ENCODE measurements at places on chromosomes 5 and 9.
A peak's percentile ranks its signal among the peaks of the same experiment; 100 is the strongest.

- DNase-seq = no peak
These were observed 61.2 kb upstream of the PHYKPL start for GRCh38 chr5:178293815-178294214.

DNA sequence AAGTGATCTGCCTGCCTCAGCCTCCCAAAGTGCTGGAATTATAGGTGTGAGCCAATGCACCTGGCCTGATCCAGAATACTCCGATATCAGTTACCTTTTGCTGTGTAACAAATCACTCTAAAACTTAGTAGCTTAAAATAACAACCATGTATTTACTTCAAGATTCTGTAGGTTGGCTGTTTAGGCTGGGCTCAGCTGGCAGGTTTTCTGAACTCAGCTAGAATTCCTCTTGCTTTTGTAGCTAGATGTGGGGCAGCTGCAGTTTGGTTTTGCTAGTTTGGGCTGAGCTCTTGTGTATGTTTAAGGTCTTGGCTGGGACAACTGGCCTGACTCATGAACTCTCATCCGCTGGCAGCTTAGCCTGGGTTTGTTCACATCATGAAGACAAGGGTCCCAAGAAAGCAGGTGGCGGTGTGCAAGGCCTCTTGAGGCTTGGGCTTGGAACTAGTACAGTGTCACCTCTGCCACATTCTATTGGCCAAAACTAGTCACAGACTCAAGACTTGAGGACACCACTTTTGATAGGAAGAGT lies 138.3 kb upstream of the SHB start:
- no peak for DNase-seq

GRCh38 chr9:111986035-111986556 lies 89.5 kb downstream of the UGCG start:
- no peak for DNase-seq

GRCh38 chr9:121503444-121503843 lies 3.8 kb upstream of the GGTA1 start:
- DNase-seq = no peak

- no peak for DNase-seq
These were observed 4.2 kb downstream of the ASS1 start for GRCh38 chr9:130448771-130449603.

- DNase-seq = no peak
These were observed 20.6 kb upstream of the NR5A1 start for GRCh38 chr9:124527781-124528180.

- DNase-seq = no peak
These were observed 786 bp downstream of the PCDHB3 start for GRCh38 chr5:141101059-141101458.

DNA sequence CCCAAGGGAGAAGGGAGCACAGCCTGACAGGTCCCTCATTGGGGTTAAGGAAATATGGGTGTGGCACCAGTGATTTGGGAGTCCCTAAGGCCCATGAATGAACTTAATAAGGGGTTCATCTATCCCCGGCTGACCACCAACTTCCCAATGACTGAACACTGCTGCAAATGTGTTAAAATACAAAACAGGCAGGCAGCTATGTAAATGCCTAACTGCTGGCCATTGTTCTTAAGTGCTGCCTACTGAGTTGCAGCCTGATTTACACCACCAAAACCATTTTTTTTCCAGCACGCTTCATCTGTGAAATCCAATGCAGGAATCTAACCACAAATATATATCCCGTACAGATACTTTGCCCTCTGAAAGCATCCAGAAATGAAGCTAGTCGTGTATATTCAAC lies 478.5 kb downstream of the PTPRD start:
- DNase-seq = no peak

DNA sequence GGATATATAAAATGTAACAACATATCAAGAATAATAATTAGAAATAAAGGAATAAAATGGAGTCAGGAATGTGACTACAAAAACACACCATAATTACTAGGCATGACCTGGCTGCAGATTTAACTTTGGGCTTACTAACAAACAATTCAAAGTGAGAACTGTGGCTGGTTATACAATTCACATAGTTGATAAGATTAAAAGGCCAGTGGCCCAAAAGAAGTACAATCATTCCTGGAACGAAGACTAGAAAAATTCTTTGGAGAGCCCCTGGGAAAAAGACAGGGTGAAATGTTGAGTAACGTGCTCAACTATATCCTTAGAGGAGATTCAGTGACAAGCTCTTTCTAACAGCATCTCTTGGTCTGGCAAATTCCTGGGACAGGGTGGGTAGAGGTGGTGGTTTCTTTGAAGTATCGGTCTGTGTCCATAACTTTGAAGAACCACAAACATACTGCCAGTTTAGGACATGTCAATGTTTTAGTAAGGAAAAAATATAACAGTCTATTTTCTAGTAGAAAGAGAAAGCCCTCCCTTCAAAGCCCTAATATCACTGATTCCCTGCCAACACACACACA lies 75.0 kb upstream of the IL6ST start:
- no peak for DNase-seq

GRCh38 chr5:144120661-144121180 lies 49.7 kb downstream of the YIPF5 start:
- no peak for DNase-seq

- DNase-seq = no peak
These were observed 6.4 kb upstream of the AGPAT2 start for GRCh38 chr9:136693490-136694162.

- no peak for DNase-seq
These were observed 60.4 kb downstream of the EHMT1 start for GRCh38 chr9:137679249-137679648.

GRCh38 chr9:89312222-89312571 lies 1.2 kb downstream of the CKS2 start:
- DNase-seq = peak; percentile 41

DNA sequence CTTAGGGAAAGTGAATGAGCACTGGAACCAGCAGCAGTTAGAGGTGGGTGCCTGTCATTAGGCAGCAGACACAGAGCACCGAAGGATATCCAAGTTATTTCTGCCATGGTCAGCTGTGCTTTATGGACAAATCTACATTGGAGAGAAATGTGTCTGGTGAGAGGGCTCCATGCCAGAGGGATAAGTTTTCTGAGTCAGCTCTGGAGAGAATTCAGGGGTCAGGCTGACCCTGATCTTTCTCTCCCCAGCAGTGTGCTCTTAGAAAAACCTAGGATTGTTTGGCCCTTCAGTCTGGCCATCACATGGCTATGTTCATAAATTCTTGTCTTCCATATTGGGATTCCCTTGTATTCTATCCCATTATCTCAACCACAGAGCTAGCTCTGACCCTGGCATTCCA lies 8.9 kb upstream of the IL17B start:
- no peak for DNase-seq

- DNase-seq = no peak
These were observed 64.3 kb downstream of the FEM1C start for GRCh38 chr5:115480271-115480670.

- DNase-seq = no peak
These were observed 26.2 kb upstream of the RAB14 start for GRCh38 chr9:121227862-121228261.

- no peak for DNase-seq
These were observed 154.9 kb upstream of the VLDLR start for GRCh38 chr9:2466703-2467102.

DNA sequence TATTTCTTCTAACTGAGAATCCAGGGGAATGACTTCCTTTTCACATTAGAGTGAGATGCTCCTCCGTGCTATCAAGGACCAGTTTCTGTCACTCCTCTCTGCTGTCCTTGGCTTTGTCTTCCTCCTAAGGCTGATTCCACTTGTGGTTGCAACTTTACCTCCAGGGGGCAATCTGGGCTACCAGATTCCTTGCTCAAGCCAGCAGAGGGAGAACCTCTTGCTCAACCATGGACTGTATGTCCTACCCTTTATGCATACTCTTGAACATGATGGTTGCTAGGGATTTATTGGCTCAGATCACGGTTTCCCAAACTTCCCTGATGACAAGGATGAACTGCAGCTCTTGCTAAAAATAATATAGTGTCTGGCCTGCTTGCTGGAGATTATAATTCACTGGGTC lies 24.0 kb downstream of the NNT start:
- DNase-seq = no peak

- DNase-seq = no peak
These were observed 60.5 kb downstream of the BARX1 start for GRCh38 chr9:93894691-93895079.

DNA sequence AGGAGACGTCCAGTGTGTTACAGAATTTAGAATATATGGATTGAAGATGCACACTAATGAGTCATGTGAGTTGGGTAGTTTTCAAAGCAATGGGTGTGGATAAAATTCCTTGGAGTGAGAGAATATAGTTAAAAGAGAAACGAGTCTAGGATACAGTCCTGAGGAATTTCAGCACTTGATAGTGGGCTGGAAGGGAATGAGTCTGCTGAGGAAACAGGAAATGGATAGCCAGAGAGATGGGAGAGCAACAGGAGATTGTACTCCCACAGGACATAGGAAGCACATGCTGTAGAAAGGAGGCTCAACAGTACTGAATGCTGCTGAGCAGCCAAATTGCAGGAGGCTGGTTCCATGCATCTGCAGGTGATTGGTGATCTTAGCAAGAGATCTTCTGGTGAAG lies 68.1 kb downstream of the FBN2 start:
- DNase-seq = no peak

DNA sequence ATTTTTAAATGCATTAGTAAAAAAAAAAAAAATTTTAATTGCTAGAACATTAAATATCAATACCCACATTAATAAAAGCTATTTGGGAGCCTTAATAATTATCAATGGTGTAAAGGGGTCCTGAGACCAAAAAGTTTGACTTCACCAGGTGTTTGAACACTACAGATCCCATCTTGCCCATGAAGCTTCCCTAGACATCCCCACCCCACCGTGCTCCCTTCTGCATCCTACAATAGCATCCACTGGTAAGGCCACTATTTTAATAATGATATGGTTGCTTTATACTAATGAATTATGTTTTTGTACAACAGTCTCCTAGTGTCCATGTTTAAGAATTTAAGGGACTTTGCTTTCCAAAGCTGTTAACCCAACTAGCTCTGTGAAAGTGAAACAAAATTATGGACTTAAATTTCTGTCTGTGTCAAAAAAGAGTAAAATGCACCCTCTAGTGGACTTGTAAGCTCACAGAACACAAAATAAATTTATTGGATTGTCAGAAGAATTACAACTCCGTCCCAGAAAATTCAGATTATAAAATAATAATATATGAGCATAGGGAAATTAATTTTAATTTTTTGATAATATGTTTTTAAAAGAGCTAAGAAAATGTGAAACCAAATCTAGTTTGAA lies 76.0 kb downstream of the ARL15 start:
- peak; percentile 20 for DNase-seq

DNA sequence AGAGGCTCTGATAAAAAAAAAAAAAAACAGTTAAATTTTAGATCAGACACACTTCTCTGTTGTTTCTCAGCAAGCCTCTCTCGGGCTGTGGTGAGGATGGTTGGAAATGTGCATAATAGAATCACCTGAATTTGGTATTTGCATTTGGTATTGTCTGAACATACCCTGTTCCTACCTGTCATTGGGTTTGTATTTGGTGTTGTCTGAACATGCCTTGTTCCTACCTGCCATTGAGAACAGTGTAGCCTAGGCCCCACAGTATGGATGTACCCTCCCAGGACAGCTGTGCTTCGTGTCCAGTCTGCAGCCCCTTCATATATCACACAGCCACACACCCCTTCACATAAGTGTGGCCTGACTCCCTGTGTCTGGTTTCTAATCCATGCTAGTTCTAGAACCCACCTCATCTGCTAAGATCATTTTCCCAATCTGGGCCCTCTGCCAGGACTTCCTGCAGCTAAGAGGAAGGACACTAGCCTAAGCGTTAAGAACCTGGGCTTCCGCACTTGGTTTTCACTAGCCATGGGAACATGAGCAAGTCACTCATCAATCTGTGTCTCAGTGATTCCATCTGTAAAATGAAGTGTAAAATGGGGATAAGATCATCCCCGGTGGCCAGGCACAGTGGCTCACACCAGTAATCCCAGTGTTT lies 49.2 kb downstream of the ITGA2 start:
- no peak for DNase-seq

DNA sequence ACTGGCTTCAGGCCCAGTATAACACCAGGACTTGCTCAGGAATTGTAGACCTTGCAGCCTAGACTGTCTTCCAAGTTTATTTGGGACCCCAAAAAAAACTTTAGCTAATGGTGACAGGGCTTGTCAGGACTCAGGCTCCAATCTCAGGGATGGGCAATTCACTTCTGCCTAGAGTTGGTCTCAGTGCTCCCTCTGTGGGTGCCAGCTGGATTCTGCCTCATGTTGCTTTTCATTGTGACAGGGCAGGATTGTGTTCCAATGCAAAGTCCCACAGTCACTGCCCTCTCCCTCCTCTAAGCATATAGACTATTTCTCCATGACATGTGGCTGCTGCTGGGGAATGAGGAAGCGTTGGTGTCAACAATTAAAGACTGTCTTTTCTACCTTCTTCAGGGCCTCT lies 174.7 kb downstream of the CYLC2 start:
- DNase-seq = no peak

DNA sequence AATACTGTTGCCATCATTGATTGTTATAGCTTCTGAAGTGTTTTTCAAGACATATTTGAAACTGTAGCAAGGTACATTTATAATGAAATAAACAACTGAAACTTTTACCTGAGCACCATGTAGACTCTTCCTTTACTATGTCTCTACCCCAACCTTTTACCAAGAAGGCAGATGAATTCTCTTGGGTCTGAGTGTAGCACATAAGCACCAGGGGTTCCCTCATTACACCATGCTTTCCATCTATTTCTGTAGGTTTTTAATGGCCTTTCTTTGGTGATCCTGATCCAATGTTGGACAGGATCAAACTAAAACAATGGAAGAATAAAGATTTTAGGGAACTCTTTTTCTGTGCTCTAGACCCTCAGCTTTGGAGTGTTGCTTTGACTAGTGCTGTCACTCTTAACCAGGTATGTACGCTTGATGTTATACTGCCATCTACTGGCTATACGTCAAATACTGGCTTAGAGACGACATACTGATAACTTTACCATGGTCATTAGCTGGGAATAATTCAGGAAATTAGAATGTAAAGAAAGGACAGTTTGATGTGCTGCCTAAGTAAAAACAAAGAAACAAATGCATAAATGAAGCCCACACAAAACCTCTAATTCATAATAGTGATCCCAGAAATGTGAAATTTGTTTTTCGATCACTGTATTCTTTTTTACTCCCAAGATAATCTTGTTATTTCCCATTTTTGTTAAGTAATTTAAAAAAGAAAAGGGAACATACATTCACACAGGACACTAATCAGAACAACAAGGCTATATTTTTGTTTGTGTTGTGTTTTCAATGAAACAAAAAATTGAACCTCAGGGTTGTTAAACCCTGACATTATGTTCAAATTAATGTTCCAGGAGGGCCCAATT lies 30.7 kb downstream of the IFNW1 start:
- peak; percentile 68 for DNase-seq

DNA sequence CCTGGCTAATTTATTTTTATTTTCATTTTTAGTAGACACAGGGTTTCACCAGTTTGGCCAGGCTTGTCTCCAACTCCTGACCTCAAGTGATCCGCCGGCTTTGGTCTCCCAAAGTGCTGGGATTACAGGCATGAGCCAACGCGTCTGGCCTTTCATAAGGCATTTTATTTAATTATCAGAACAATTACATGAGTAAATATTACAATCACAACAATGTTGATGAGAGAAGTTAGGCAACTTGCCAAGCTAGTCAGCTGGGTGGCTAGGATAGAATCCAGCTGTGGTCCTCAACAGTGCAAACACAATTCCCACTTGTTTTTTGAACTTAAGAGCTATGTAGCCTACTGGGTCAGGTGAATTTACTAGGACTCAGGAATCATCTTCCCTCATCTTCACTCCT lies 22.0 kb downstream of the C9orf57 start:
- DNase-seq = no peak

Data from activated CD4-positive, alpha-beta T cell treated with anti-CD3 and anti-CD28 coated beads, Interleukin-10, Interleukin-2, amounts not matched to agents 100 ng/mL and 50 ng/mL, durations not matched to agents 16 hours and 8 hours (primary cell).